H1 (cell line): ENCODE measurements at places on chromosomes 2 and 18.

- DNase-seq, result no peak
These were observed 8.8 kb upstream of the NAB1 start for GRCh38 chr2:190640117-190640516.

DNA sequence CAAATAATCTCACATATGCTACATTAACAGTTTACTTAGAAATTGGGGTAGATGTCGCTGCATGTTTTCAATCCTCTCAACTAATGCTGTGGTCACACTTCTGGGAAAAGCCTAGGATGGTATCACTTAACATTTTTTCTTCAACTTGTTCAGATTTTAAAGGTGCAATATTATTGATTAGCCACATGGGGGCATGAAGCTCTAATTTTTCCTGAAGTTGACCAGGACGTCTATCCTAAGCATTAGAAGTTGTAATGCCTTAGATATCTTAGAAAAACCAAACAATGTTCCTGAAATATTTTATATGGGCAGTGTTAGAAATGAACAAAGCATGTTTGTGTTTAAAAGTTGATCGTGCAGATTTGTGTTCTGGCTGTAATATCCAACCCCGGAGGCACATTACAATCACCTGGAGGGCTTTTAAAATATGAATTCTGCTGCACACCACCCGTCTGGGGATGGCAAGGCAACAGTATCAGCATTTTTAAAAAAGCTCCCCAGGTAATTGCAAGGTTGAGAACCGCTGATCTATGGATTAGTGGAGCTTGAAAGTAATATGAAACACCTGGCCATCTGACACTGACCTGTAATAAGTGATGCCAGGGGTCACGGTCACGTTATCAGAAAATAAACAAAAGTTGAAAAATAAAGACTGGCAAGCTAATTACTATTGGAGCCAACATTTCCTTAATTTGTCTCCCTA is 100.5 kb upstream of the LMAN1 start:
- DNase-seq, result no peak

DNA sequence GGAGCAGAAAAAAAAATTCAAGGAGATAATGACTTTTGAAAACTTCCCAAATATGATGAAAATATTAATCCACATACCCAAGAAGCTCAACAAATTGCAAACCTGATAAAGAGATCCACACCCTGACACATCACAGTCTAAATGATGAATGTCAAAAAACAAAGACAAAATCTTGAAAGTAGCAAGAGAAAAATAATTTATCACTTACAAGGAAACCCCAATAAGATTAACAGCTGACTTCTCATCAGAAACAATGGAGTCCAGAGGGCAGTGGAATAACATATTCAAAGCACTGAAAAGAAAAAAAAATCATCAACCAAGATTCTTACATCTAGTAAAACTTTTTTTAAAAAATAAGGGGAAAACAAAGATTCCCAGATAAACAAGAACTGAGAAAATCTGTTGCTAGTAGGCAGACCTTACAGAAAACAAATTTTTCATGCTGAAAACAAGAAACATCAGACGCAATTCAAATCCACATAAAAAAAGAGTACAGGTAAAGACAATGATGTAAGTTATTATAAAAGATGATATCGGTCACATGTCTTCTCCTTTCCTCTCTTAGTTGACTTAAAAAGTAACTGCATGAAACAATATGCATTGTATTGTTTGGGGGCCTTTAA is 21.3 kb downstream of the SLC66A2 start:
- DNase-seq, result no peak

DNA sequence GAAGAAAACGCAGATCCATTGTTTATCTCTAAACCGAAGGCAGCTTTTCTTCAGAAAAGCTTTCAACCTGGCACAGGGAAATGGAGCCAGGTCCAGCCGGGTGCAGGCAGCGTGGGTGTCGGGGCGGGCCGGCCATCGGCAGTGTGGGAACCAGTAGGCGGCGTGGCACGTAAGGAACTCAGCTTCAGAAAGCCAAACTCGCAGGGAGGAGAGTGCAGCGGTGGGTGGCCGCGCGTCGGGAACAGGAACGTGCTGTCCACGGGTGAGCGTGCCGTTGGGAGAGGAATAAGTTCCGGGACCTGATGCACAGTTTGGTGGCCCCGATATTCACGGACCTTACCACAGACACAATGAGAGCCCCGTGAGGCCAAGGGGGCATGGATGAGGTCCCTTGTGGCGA is 270.4 kb downstream of the TWIST2 start:
- DNase-seq, result no peak

- no peak for DNase-seq
These were observed 9.5 kb downstream of the COPS7B start for GRCh38 chr2:231795525-231796327.

GRCh38 chr2:156192468-156192867 is 140.1 kb downstream of the NR4A2 start:
- no peak for DNase-seq

DNA sequence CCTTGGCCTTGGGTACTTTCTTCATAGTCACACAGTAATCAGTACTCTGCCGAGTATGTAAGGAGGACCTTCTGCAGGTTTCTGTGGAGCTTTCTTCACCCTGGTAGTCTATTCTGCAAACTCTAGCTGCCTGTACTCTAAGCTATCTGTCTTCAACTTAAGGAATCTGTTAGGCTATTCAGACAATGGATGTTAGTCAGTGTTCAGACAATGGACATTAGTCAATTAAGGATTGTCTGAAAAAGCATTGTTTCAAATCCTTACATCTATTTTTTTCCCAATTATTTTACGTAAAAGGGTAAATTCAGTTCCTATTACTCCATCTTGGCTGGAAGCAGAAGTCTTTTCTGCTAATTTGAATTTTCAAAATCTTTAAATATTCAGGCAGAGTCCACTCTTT is 75.7 kb downstream of the WDR7 start:
- DNase-seq, result no peak

GRCh38 chr2:187593697-187594096 is 39.5 kb upstream of the TFPI start:
- DNase-seq, result no peak

DNA sequence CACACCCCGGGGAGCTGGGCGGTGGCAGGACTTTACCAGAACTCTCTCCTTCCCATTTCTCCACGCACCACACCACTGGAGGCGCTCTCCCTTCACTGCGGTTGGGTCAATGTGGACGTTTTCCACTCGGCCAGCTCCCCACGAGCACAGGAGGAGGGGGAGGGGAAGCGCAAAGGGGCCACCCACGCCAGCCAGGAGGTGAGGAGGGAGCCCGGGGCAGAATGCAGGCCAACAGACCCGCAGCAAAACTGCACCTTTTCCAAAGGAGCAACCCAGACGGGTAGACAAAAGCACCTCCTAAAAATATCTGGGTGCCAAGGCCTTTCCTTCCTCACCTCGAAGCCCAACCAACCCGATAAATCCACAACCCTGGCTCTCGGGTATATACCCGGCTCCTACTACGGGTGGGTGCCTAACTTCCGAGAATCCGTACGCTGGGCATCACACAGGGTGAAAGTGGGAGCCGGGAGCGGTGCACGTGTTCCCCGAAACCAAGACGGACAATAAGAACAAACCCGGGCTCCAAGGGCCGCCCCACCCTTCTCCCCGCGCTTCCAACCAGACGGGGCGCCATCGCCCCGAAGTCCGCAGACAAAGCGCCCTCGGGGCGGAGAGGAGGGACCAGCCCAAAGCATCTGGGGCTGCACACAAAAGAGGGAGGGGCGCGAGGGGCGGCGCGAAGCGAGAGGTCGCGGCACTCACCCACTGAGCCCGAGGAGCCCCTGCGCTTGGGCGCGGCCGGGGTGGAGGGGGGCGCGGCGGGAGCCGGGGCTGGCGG is 1.0 kb downstream of the RTN4 start:
- DNase-seq, result peak; percentile 82

- DNase-seq, result no peak
These were observed 160.5 kb upstream of the DAPL1 start for GRCh38 chr2:158634627-158635026.

DNA sequence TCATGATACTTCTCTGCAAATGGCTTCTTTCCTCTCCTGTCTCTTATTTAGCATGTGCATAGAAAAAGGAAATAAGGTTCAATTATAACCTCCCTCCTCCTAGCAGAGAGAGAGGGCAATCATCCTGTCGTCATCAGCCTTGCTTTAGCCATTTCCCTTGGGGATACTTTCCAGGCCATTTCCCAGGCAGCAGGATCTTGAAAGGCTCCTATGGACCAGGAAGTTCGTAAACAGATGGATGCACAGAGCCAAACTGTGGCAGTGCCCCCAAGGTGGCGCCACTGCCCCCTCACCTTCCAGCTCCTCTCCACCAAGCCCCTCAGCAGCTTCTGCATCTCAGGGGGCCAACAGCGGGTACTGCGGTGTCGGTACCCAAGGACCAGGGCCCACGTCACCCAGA is 157.4 kb downstream of the DTNA start:
- DNase-seq, result peak; percentile 63

GRCh38 chr2:95300450-95300849 is 3.3 kb downstream of the KCNIP3 start:
- no peak for DNase-seq

GRCh38 chr2:100140582-100140981 is 1.8 kb downstream of the AFF3 start:
- DNase-seq, result no peak

DNA sequence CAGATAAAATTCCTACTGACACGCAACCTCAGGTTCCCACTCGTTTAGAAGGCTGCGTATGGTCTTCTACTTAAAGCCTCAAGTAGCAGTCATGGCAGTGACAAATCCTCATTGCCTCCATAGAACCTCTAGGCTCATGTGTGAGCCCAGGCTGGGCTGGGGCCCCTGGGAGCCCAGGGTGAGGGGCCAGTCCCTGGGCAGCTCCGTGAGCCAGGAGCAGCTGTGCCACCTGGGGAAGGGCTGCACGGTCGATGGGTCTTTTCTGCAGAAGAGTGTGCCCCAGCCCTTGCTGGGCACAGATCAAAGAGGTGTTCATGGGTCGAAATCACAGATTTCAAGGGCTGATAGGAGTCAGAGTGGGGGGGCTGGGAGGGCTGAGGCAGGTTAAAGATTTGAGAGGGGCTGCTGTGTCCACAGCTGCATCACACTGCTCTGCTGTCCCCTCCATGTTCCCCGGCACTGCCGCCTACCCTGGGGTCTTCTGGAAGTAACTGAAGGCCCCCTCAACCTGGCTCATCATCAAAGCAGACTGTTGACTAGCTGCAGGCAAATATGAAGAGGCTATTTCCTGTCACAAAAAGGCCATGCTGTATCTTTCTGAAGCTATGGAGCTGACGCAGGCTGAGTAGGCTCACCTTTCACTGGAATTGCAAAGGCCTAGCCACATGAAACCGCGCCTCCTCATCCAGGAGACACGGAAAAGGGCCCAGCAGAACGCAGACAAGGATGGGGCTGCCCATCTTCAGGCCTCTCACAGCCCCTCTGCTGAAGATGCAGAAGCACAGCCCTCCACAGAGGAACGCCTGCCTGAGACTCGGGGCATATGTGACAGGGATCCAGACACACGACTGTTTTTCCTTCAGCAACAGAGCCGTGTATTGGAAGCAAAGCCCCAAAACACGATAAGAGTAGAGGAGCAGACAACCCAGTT is 35.7 kb upstream of the ALPP start:
- peak; percentile 42 for DNase-seq

GRCh38 chr2:147232225-147232669 is 612.6 kb upstream of the ACVR2A start:
- no peak for DNase-seq

DNA sequence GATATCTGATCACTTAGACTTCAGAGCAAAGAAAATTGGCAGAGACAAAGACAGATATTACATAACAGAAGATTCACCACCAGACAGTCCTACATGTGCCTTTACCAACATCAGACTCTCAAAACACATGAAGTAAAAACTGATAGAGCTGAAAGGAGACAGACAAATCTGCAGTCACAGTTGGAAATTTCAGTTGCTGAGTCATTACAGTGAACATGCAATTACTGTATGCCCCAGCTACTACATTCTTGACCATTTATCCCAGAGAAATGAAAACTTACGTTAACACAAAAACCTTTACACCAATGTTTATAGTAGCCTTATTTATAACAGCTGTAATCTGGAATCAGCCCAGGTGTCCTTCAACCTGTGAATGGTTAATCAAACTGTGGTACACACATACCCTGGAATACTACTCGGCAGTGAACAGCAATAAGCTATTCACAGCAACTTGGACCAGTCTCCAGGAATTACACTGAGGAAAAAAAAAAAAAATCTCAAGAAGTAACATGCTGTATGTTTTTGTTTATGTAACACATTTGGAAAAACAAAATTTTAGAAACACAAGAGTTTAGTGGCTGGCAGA is 7.5 kb upstream of the SCLY start:
- no peak for DNase-seq

- no peak for DNase-seq
These were observed 55.8 kb downstream of the SLC8A1 start for GRCh38 chr2:40396124-40396523.

DNA sequence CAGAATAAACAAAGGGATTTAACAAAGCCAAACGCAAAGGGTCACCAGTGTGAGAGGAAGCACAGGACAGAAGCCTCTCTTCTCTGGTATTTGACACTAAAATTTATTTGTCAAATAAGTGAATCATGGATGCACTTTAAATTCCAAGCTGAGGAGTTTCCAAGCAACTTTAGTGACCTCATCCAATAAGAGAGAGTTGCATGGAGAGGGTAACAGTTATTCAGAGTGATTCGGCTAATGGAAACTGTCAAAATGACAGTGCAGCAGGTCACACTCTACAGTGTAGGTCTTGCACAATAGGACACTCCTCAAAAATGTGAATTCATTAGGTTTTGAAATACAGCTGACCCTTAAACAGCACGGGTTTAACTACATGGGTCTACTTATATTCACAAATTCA is 103.9 kb upstream of the ACVR1C start:
- no peak for DNase-seq

DNA sequence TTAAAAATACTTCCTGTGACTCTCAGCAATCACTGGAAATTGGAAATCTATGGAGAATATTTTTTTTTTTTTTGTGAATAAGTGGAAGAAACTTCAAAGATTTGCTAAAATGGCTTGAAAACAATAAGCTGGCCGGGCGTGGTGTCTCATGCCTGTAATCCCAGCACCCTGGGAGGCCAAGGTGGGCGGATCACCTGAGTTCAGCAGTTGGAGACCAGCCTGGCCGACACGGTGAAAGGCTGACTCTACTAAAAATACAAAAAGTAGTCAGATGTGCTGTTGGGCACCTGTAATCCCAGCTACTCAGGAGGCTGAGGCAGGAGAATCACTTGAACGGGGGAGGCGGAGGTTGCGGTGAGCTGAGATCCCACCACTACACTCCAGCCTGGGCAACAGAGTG is 155.5 kb upstream of the CAVIN2 start:
- no peak for DNase-seq
